ENCODE measurements at places on chromosomes 13 and 19.

- DNase-seq, result no peak
These were observed 87.4 kb upstream of the UFM1 start for GRCh38 chr13:38262211-38262610.

GRCh38 chr19:15498156-15498858, 10.0 kb upstream of the CYP4F22 start:
- no peak for DNase-seq

DNA sequence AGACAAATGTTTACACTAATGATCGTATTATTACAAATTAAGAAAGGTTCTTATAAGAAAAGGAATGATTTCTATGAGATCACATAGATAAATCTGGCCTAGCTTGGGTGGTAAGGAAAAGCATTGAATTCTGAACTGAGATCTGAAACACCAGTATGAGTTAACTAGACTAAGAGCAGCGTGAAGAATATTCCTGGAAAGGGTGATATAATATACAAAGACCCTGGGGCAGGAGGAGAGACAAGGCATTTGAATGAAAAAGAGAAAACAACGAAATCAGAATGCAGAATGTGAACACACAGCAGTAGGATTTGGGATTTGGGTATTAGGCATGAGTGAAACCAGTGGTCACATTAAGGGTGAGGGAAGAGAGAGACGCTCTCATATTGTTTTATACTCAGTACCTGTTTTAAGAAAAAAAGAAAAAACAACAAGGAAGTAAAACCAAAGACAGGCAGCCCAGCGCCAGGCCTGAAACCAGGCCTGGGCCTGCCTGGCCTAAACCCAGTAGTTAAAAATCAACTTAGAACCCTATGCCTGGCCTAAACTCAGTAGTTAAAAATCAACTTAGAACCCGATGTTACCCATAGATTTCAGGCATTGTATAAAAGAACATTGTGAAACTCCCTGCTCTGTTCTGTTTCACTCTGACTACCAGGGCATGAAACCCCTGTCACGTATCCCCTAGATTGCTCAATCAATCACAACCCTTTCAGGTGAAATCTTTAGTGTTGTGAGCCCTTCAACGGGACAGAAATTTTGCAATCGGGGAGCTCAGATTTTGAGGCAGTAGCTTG, 287.1 kb downstream of the ITGBL1 start:
- DNase-seq, result no peak

DNA sequence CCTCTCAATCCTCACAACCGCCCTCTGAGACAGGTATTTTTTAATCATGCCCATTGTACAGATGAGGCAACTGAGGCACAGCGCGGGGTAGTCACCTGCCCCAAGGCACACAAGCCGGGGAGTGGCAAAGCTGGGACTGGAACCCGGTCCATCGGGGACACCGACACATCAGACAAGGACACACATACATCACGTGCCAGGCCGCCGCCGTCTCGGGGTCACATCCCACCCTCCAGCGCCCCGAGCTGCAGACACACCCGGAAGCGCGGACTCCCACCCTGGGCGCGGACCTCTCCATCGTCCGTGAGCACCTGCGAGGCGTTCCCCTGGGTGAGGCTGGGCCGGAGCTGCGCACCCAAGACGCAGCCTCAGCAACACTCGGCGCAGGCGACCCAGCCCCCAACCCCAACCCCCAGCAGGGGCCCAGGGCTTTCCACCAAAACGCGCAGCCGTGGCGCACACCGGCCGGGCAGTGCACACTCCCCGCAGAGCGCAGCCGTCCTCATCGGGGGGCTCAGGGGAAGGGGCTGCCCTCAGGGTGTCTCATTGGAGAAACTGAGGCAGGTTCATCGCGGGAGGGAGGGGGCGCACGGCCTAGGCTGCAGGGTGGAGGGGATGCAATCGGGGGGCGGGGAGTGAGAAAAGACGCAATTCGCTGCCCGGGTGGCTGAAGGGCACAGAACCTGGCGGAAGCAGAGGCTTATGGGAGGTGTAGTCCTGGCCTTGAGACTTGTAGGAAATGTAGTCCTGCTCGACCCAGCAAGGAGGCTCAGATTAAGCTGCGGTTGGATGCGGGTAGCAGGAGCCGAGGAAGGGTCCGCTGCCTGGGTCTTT, 1.9 kb upstream of the LMTK3 start:
- peak; percentile 50 for DNase-seq
